ENCODE measurements at places on chromosomes 2 and 18.

- no peak for DNase-seq
These were observed 391.9 kb downstream of the RND3 start for GRCh38 chr2:150095361-150096095.

DNA sequence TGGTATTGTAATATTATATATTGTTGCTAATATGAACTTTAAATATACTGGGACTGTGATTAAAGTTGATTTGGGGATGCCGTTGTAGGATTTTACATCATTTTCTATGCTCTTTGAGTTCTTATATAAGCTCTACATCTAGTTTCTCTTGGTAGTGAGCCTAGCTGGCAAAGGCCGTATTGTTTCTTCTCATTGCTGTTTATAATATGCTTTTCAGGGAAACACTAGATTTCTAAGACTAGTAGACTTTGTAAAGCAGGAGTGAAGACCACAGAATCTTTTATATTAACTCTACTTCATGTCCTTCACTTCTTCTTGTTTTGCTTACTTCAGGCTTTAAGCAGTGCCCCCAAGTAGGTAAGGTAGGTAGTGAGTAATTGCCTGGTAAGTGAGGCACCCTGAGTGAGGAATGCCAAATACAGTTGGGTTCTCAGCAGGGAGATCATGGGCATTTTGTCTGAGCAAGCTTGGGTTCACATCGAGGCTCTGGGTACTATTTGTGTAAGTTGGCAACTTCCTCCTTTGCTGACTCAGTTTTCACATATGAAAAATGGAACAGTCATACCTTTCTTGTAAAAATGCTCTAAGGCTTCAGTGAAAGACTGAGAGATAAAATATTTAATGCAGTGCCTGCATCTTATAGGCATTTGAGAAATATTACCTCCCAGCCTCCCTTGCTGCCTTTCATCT lies 96.4 kb downstream of the RNF144A start:
- no peak for DNase-seq

DNA sequence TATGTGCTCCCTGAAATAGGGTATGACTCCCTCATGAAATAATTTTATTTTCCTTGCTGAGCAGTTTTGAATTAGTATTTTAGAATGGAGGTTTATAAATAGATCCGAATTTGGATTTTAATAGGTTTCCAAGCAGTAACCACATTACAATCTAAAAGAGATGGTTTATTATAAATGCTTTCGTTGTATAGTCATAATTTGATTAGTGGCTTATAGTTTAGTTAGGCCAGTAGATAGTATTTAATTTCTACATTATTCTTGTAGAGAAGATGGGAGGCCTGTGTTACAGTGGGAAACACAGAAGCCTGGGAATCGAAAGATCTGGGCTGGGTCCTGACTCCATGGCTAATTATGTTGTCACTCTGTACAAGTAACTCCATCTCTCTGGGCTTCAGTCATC lies 6.7 kb downstream of the CAB39 start:
- no peak for DNase-seq

DNA sequence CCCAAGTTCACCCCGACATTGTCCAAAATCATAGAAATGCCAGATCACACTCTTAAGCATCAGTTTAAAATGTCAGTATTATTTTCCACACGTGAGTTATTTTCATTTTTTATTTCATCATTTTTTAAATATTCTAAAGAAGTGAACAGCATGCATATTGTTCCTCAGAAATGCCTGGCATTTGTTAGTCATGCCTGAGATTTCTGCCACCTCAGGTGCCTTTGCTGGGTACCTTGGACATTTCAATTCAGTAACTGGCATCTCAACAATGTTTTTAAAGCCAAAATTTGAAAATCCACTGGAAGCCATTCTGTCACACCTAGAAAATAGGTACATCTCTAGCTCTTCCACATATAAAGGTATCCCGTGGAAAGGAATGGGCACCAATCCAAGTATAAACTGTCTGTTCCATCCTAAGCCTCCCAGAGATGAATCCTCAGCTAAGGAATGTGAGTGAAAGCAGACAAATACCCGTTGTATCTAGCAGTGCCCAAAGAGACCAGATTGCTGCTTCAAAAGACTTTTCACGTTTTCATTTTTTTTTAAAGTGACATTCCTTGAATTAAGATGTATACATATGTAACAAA lies 159.8 kb downstream of the ZNF385B start:
- no peak for DNase-seq

DNA sequence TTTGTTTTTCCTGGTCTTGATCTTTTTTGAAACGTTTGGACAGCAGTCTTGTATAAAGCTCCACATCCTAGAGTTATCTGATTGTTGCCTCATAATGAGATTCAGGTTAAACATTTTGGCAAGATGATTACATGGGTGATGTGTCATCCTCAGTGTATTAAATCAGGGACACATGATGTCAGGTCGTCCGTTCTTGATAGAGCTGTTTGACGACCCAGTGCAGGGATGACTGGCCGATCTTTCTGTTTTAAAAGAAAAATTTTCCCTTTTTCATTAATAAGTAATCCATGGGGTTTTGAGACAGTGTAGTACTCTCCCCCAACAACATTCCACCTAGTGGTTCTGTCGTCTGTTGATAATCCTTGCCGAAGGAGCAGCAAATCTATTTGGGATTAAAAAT lies 44.5 kb upstream of the SERPINB2 start:
- no peak for DNase-seq

DNA sequence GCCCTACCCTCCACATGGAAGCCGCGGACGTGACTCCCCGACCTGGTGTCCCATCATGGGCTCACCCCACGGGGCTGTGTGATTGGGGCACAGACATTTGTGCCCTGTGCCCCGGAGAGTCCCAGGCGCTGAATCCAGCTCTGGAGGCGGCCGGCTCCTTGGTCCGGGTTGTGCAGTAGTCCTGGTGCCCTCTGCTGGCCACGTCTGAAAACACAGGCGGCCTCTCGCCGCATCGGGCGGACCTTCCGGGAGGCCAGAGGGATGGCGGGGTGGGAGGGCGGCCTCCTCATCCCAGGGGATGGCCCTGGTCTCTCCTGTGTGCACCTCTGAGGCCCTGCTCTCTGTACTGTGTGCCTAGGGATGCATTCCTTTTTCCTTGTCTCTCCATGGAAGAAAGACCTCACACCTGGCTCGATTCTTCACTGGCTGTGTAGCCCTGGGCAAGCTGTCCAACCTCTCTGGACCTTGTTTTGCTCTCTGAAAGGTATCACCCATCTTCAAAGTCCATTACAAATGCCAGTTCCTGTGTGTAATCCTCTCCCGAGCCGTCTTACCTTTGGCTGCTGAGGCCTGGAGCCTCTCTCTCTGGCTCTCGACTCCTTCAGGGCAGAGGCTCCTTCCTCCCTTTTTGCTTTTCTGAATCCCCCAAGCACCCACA lies 27.6 kb downstream of the CELF4 start:
- peak; percentile 11 for DNase-seq

DNA sequence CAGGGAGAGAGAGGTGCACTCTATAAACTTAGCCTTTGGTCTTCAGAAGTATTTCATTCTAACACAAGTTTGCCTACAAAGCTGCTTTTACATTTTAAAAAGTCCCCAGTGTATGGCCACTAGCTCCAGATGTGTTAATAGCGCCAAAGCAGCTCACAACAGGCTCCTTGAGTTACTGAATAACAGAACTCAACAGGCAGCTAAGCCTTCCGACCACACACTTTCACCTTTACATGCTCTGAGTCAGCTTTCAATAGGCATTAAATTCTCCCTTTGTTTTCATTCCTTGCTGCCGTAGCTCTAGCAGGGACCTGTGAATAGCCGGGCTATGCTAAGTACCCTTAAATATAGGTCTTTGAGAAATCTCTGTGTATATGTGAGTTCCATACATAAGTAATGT lies 262.8 kb upstream of the PARD3B start:
- no peak for DNase-seq

- DNase-seq = no peak
These were observed 14.1 kb downstream of the LAMA3 start for GRCh38 chr18:23703057-23703986.

- DNase-seq = no peak
These were observed 38.9 kb downstream of the BCL2L11 start for GRCh38 chr2:111159641-111160040.

DNA sequence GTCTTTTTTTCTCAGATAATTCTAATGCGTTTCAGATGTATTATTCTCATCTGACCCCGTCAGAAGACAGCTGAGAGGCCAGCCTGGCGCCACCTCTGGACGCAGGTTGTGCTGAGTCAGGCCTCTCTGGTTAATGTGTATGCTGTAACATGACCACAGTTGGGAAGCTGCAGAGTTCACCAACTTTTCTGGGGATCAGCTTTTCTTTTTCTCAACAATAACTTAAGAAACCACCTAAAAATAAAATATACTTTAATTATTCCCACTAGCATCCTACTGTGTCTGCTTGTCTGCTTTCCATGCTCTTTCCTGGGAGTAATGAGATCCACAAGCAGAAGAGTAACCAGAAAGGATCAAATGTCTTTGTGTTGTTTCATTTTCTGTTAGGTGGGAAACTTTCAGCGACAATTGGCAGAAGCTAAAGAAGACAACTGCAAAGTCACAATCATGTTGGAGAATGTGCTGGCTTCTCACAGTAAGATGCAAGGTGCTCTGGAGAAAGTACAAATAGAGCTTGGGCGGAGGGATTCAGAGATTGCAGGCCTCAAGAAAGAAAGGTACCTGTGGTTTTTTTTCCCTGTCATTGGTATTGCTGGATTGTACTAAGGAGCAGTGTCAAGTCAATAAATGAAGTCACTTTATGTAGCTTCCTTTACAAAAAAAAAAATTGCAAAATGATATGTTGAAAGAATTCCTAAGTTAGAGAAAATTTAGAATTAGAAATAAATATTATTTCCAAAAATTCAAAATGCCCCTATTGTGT lies 79.8 kb downstream of the CCDC150 start:
- no peak for DNase-seq

GRCh38 chr2:155442755-155443372 lies 744.4 kb downstream of the KCNJ3 start:
- no peak for DNase-seq

All from activated CD4-positive, alpha-beta T cell treated with anti-CD3 and anti-CD28 coated beads, Interleukin-2, amount 50 U/mL, for 24 hours (primary cell).